ENCODE measurements at places on chromosomes 3 and 15.

DNA sequence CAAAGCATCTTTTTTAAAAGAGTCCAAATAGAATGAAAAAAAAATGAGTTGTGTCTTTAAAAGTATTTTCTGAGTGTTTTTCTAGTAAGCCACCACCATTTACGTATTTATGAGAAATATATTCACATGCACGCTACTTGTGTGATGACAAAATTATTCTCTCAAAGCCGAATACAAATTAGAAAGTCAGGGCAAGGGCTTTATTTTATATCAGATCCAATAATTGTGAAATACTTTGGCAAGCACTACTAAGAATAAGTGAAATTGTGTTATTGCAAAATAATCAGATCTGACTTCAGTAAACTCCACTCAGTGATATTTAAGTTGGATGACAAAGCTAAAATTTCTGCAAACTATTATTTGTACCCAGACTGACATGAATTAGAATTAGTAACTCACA lies 589.3 kb upstream of the KCNMB2 start:
- DNase-seq: no peak

DNA sequence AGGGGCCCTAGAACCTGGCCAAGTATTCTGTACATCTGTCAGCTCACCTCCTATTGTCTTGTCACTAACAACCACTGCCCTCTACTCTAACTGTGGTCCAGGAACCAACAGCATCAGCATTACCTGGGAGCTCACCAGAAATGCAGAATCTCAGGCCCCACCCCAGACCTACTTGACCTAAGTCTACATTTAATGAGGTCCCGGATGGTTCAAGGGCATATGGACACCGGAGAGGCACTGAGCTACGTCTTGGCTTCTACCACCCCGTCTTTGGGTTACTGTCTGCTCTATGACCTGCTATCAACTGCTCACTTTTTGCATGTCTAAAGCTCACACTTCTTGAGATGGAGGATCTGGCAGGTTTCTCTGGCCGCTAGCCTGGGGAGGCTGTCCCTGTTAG lies 8.1 kb downstream of the GALNT15 start:
- no peak for DNase-seq

DNA sequence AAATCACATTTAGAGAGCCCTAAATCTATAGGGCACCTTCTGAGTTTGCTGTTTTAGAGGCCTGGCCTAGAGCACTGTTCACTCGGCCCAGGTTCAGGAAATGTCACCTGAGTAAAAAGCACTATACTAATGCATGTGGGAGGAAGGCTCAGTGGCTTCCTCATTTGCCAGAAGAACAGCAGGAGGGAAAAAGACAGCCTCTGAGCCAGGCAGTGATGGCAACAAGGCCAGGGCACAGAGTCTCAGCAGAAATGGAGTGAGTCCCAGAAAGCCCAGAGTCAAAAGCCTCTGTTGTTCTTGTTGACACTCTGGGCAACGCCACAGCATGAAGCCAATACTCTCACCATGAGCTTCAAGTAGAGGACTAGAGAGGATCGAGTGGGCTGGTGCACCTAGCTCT lies 25.9 kb downstream of the LTF start:
- no peak for DNase-seq

- no peak for DNase-seq
Measured at GRCh38 chr3:9202546-9202945, 46.9 kb downstream of the SRGAP3 start.

- no peak for DNase-seq
Measured at GRCh38 chr3:100710261-100710968, 1.1 kb downstream of the TFG start.

- DNase-seq: no peak
Measured at GRCh38 chr3:52794612-52795099, at the start of gene ITIH3. TSS of gene ITIH3 (plus strand) at chr3:52794796. CDS start at chr3:52794804, 8 bp downstream.

DNA sequence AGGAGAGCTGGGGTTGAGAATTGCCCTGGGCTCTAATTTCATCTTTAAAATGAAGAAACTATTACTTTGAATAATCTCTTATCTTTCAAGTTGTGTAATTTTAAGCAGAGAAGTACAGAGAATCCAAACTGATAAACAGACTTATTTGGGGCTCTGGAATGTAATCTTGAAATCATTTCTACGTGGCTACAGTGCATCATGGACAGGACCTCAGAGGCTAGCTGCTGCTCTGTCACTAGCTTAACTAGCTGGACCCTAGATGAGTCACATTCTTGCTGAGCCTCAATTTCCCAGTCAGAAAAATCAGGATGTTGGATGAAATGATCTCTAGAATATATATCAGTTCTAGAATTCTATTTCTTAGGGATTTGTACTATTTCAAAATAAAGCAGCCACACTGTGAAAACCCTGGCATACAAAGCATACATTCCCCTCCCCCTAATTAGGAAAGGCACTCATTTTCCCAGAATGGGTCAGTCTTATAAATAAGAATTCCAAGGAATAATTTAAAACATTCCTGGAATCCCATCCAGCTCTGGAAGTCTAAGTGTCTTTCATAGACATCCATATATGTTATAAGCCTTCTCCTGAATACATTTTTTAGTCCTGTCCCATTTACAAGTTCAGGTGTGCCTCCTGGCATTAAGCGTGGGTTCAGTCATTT lies 47.2 kb downstream of the RASGRP1 start:
- DNase-seq: no peak

DNA sequence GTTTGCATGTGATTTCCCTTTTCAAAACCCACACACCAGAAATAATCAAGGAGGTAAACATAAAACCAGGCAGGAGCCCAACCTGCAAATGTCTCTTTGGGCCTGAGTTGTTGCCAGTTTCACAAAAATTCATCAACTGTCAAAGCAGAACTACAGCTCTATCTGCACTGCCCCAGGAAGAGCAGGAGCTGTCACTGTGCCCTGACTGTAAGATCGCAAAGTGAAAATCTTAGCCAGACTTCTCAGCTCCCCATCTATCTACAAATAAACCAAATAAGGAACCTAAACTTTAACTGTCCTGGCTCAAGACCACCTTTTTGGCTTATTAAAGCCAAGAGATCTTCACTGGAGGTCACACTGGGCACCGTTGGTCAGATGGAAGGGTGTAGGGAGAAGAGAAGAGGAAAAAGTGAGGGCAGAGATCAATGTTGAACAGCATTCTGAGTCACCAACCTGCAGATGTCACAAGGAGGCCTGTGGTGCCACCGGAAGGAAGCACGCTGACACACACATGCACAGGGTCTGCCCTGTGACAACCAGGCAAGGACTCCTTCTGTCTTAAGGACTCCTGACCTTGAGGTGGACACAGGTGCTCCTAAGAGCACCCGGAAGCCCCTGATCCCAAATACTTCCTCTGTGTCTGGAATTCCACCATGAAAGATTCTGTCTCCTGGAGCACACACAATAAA lies 58.7 kb downstream of the RPN1 start:
- no peak for DNase-seq

- no peak for DNase-seq
Measured at GRCh38 chr3:35296533-35296932, 342.8 kb upstream of the ARPP21 start.

GRCh38 chr3:52685285-52685708 lies 416 bp downstream of the PBRM1 start:
- peak; percentile 12 for DNase-seq

GRCh38 chr3:9808345-9809037 lies 1.6 kb upstream of the TTLL3 start:
- DNase-seq: no peak

GRCh38 chr15:52098323-52098722 lies 14.3 kb downstream of the BCL2L10 start:
- no peak for DNase-seq

- DNase-seq: no peak
Measured at GRCh38 chr15:51724673-51725072, 12.8 kb downstream of the LYSMD2 start.

DNA sequence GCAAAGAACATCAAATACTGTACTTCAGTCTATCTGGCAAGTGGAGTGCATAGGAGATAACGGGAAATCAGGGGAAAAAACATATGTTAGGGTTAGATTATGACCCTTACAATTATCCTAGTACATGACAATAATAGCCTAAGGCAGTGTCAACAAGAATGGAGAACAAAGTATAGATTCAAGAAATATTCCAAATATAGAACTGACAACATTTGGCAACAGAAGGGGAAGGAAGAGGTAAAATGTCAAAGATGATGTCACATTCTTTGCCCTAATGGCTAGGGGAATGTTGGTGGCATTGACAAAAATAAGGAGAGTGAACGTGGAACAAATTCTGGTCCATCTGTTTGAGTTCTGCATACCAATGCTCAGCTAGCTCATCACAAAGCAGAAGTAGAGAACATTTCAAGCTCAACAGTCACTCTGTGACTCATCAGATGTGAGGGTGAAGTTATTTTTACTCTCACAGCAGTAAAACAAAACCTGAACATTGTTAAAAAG lies 15.5 kb upstream of the ATP8B4 start:
- DNase-seq: no peak

GRCh38 chr3:195859846-195860411 lies 48.2 kb upstream of the MUC4 start:
- DNase-seq: no peak

DNA sequence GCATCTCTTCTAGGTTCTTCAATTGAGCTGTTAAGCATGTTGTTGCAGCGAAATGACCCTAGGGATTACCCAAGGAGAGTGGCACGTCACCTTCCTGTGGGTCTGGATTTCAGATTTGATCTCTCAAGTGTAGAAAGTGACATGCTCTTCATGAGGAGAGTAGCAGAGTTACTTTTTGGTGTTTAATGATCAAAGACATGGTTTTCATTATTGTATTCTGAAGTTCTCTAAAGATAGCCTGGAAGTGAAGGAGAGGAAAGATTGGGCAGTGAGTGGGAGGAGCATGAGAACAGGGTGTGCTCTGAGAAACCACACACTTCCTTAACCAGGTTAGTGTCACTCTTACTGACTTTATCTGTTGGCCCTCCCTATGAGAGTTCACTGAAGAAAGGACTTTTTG lies 153.6 kb downstream of the AKAP13 start:
- DNase-seq: no peak

DNA sequence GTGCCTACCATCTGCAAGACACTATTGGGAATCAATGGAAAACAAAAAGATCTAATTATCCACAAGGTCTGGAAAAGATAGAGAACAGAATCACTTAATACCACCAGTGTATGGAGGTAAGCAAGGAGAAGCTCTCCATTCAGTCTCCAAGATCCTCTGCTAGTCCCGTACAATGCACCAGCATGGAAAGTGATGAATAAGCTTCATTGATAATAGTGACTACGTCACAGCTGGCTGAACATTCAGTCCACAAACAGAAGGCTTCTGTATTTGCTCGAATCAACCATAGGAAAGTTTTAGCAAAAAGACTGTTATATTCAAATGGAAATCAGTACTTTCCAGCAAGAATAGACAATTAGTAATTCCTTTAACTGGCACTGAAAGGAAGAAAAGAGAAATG lies 42.9 kb downstream of the IGSF11 start:
- no peak for DNase-seq

GRCh38 chr3:128725547-128726022 lies 398 bp upstream of the RAB7A start:
- DNase-seq: no peak

DNA sequence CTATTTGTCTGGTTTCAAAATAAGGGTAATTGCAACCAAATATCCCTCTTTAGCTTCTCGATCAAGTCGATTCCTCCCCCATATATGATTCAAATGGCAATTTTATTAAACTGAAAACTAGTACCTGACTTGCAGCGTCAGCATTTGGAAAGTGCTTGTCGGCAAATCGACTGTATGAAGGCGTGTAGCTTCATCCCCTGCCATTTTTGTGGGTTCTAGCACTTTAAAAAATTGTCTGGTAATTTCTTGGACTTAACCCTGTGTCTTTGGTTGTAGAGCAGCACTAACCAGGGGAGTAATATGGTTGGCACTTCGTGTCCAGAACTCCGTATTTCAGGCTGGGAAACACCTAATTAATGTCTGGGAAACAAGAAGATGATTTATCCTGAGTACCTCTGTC lies 573 bp downstream of the MME start:
- no peak for DNase-seq

DNA sequence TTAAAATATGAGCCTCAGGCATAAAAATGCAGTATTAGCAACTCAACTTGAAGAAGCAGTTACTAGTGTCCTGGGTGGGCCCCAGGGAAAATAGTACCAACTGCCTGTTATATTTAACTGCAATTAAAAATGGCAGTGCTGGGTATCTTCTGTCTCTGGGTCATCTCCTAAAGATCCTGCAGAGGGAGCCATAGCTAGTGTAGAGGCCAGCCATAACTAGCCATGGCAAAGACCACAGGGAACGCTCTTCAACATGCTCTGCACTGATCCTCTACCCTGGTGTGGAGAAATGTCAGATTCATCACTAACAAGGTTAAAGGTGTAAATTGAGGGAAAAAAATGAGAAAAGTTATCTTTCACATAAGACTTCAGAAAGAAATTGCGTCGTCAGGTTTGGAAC lies 181.3 kb downstream of the SNRPN start:
- no peak for DNase-seq

- DNase-seq: no peak
Measured at GRCh38 chr3:153972862-153973261, 148.3 kb upstream of the ARHGEF26 start.

All from thoracic aorta (tissue), 2 donors.